ENCODE measurements at places on chromosomes 7 and 10.

- no peak for DNase-seq
Measured at GRCh38 chr7:116933465-116933864, 19.8 kb upstream of the ST7 start.

GRCh38 chr7:13240349-13240748 lies 552.9 kb downstream of the ARL4A start:
- no peak for DNase-seq

DNA sequence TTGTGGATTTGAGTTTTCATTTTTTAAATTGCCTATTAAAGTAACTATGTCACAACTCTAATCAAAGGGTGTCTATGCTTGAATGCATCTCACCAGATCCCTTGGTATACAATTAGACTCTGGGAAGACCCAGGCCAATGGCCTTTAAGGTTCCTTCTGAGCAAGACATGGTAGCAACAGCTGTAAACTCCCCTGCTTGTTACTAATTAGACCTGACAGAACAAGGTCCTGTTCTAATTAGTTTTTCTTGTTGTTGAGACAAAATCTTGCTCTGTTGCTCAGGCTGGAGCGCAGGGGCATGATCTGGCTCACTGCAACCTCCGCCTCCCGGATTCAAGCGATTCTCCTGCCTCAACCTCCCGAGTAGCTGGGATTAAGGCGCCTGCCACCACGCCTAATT lies 2.9 kb downstream of the MYH16 start:
- no peak for DNase-seq

- DNase-seq: no peak
Measured at GRCh38 chr10:76049581-76050290, 618.3 kb downstream of the LRMDA start.

DNA sequence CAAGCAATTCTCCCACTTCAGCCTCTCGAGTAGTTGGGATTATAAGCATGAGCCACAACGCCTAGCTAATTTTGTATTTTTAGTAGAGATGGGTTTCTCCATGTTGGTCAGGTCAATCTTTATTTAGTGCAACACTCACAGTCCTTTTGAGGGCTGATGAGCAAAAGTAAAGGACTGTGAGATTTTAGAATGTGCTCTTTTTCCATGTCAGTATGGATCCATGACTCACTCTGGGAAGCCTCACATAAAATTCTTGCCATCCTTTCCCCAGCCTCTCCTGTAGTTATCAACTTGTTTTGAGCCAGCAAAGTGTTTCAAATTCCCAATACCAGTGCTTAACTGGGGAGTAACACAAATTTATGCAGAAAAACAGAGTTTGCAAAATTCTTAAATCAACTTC lies 135.8 kb upstream of the CXCL12 start:
- no peak for DNase-seq

DNA sequence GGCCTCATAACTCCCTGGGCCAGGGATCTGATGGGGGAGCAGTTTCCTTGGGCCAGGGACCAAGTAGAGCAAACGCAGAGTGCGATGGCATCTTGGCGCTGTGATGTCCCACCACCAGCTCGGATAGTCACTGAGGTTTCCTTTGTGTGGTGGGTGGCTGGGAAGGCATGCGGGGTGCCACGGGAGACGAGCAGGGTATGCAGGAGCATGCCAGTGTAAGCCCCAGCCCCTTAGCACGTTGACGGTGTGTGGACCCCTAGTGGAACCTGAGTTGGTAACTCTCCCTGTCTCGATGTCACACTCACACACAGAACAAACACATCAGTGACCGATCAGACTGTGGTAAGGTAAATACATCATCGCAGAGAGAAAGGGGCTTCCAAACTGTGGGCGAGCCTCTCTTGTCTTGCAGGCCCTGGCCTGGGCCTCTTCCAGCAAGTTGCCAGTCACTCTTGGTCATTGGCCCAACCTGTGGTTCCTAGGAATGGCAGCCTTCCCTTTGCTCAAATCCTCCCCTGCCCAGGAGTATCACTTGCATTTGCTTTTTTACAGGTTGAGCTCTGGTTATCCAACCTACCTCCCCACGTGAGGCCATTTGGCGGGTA lies 231.6 kb upstream of the GPR26 start:
- DNase-seq: no peak

- no peak for DNase-seq
Measured at GRCh38 chr7:36272567-36273269, 116.9 kb upstream of the ANLN start.

- no peak for DNase-seq
Measured at GRCh38 chr10:95755511-95756004, 405 bp upstream of the ENTPD1 start.

DNA sequence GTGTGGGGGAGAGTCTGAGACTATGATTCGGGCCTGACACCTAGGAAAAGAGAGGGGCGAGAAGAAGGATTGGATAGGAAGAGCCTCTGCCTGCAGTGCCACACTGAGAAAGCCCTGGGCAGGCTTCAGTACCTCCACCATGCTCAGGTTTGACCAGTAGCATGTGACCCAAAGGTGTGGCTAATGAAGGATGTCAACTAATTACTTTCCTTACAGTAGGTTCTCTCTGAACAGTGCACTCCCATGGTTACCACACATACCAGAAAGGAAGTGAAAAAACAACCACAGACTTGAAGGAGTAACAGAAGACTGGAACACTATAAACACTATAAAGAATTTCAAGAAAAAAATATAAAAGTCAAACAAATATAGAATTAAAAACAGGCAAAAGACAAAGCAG lies 46.2 kb downstream of the SEM1 start:
- DNase-seq: peak; percentile 19

DNA sequence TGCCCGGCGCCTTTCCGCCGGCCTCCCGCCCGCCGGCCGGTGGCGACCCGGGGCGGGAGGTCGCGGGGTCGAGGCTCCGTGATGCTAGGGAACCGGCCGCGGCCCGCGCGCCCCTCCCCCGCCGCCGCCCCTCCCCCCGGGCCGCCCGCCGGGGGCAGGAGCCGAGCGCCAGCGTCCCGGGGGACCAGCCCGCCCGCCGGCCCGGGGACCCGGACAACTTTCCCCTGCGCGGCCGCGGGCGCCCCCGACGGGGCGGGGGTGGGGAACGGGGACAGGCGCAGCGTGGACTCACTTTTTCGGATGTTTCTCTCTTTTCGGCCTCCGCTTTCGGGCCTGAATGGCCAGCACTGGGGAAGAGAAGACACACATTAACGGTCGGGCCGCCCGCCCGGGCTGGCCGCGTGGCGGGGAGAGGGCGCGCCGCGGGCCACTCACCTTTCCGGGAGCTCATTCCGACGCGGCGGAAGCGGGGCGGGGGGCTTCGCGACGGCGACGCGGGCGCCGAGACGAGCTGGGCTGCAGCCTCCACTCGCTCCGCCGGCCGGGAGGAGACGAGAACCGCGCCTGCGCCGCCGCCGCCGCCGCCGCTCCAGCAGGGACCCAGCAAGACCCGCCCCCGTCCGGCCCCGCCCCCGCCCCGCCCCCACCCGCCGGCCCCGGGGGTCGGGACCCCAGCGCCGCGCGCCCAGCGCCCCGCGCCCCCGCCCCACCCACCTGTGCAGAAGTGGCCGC lies at the start of gene SRPK2:
TSS of gene SRPK2 (minus strand) at position 566 of the 732 bp plus-strand sequence.
- peak; percentile 50 for DNase-seq

GRCh38 chr10:70784016-70784415 lies 1.2 kb downstream of the TBATA start:
- DNase-seq: no peak

GRCh38 chr10:100348389-100348927 lies 1.4 kb downstream of the SCD start:
- DNase-seq: no peak

GRCh38 chr7:6279937-6280336 lies 7.5 kb upstream of the CYTH3 start:
- DNase-seq: no peak

DNA sequence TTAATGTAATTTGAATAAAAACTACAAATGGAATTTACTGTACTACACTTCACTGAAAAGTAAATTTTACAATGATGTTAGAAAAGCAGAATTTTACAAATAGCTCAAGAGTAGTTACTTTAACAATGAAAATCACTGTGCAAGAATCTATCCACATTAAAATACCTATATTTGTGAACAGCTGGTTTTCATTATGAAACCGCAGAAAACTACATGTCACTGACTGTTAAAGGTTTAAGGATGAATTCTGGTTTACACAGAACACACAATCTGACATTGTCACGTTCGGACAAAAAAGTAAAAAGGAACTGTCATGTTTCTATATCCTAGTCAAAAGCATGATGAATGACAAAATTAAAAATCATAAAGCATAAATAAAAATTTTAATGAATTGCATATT lies 415.3 kb upstream of the PRKCQ start:
- no peak for DNase-seq

GRCh38 chr10:44383749-44384600 lies 922 bp downstream of the CXCL12 start:
- DNase-seq: no peak

GRCh38 chr10:14186245-14186644 lies 144.5 kb downstream of the FRMD4A start:
- peak; percentile 66 for DNase-seq

DNA sequence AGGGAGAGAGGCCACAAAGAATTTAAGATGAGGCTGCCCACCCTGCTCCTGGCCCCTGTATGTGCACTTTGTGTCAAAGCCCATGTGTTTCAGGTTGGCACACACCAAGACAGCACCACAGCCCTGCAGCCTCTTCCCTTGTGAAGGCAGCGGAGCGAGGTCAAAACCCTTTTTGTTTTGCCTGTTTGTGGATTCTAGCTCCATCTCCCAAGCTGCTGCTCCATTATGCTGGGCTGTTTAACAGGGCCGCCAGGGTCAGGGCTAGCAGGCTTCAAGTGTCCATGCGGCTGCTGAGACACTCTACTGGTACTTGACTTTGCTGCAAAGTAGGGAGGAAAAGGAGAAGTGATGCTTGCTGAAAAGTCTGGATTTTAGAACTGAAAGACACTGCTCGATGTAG lies 142.3 kb upstream of the EFCAB10 start:
- DNase-seq: no peak

DNA sequence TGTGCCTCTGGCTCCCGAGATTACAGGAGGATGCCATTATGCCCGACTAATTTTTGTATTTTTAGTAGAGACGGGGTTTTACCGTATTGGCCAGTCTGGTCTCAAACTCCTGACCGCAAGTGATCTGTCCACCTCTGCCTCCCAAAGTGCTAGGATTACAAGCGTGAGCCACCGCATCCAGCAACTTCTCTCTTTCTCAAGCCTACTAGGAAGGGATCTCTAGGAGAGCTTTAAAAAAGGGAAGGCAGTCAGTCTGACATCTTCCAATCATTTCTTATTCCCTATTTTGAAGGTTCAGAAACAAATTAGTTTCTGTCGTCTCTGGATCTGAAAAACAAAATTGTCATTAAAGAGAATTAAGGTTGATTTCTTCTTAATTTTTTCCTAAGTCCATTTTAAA lies 2.5 kb upstream of the TMEM26 start:
- no peak for DNase-seq

DNA sequence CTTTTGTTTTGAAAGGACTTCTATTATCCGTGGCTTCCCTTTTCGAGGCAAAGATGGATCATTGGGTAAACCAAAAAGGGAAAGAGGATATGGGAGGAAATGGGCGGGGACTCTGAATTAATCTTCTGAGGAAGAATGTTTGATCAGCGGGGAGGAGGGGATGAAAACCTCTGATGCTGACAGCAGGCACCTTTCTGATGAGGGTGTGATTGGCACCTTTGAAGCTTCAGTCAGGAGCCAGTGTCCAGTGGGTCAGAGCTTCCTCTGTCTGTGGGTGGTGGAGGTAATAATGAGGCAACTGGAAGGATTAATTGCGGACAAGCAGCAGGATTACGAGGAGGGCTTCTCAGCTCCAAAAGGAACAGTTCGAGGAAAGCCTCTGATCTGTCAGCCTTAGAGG lies 877.6 kb downstream of the LRMDA start:
- DNase-seq: no peak

- no peak for DNase-seq
Measured at GRCh38 chr7:75734586-75735458, 3.9 kb downstream of the HIP1 start.

- DNase-seq: no peak
Measured at GRCh38 chr10:129968020-129968852, 4.2 kb upstream of the EBF3 start.
